ENCODE measurements at places on chromosomes 7 and 10. TPM values are rescaled to one million over a fixed set of nuclear protein-coding genes. Genes with fewer than 3 reads are reported as not detected.

RHBDD2 gene
- 96.3 TPM for total RNA-seq

CALML3 gene
- total RNA-seq, result not detected

- DNase-seq, result no peak
Measured at GRCh38 chr10:103986360-103986759, 19.4 kb downstream of the SLK start.

DNA sequence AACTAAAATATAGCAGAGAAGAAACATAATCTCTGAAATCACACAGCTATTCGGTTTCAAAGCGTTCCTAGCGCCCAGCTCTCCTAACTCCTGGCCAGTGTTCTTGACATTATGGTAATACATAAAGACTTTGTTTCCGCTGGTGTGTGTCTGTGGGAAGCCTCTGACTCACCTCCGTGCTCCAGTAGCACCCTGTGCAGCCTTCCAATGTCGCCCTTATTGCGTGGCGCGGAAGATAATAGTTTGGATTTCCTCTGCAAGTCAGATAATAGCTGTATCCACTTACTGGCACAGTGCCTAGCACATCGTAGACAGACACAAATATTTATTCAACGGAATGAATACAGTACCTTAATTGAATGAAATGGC, 570 bp downstream of the BMS1 start:
- DNase-seq, result peak; percentile 30

GRCh38 chr7:82319674-82320118, 123.9 kb downstream of the CACNA2D1 start:
- peak; percentile 65 for DNase-seq
